ENCODE measurements at places on chromosomes 6 and 20.

GRCh38 chr6:29633534-29633905, 537 bp upstream of the GABBR1 start:
- DNase-seq, result no peak

DNA sequence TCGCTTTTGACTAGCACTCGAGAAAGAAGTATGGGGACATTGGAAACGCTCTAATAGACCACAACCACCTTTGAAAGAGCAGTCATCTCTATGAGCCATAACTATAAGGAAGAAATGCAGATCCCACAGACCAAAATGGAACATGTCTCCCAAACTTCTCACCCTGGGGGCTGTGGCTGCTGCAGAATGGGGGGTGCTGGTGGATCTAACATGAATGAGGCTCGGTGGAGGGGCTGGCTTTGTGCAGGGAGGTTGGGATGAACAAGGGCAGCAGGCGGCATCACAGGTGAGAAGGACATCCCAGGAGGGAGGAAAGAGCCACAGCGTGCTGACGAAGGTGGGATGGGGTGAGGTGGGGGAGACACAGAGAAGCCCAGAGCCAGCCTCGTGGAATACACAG, 10.5 kb upstream of the CCR6 start:
- no peak for DNase-seq

- DNase-seq, result peak; percentile 60
Measured at GRCh38 chr6:137313928-137314855, 95.0 kb upstream of the IFNGR1 start.

GRCh38 chr6:137261361-137261760, 42.2 kb upstream of the IFNGR1 start:
- DNase-seq, result no peak

- DNase-seq, result no peak
Measured at GRCh38 chr6:23559587-23560343, 566.2 kb upstream of the NRSN1 start.

- DNase-seq, result no peak
Measured at GRCh38 chr20:25402583-25402982, 4.9 kb upstream of the GINS1 start.

- DNase-seq, result no peak
Measured at GRCh38 chr6:93684339-93684738, 265.0 kb upstream of the EPHA7 start.

- no peak for DNase-seq
Measured at GRCh38 chr6:53029761-53030160, 34.7 kb upstream of the GSTA4 start.

- DNase-seq, result no peak
Measured at GRCh38 chr20:59603781-59604541, at the start of gene PHACTR3. Gene PHACTR3 (plus strand): TSS chr20:59604540. CDS start chr20:59605015, 475 bp downstream.

GRCh38 chr20:11895861-11896387, 21.8 kb upstream of the BTBD3 start:
- no peak for DNase-seq

DNA sequence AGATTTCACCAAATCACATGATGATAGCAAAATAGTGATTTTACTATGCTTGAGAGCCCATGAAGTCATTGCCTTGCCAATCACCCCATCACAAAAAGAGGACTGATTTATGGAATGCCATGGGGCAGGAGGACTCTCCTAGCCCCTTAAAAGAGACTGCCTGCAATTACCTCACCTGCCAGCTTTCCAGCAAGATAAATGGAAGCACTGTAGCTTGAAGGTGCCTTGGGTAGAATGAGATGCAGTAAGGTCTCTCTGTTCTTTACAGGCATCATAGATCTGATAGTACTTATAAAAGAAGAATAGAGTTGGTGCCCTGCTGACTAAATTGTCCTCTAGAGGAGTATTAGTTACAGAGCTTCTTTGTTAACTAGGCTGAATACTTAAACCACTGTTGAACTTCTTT, 242.3 kb downstream of the TMEM242 start:
- no peak for DNase-seq

DNA sequence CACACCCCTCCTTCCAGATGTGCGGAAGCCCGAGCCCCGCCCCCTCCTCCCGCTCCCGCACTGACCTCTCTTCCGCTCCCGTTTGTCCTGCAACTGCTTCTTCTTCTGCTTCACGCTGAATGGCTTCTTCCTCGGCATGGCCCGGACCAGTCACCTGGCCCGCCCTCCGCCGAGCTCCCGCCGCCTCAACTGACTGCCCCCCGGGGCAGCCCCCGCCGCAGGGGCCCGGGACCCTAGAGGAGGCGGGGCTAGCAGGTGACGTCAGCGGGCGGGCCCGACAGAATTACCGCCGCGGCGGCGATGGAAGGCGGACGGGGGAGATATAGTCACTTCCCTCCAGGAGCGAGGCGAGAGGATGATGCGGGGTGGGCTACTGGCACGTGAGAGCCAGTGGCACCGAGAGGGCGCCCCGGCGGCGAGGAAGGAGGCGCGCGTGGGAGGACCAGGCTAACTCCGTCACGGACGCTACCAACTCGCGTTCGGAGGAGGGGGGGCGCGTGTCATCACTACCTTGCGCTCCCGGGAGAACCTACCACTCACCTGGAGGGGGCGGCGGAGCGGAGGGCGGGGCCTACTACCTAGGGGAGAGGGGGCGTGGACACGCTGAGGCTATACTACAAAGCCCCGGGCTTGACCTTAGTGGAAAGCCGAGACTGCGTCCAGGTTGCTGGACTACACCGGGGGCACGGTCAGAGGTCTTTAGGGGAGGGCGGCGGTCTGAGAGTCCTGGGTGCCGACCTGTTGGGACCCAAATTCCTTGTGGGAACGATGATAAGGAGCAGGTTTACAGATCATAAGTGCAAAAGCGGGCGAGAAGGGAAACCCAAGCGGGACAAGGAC, at the start of gene GNL1:
TSS of gene GNL1 (minus strand) at position 424 of the 840 bp plus-strand sequence. CDS start at position 138, 286 bp downstream.
- peak; percentile 99 for DNase-seq

DNA sequence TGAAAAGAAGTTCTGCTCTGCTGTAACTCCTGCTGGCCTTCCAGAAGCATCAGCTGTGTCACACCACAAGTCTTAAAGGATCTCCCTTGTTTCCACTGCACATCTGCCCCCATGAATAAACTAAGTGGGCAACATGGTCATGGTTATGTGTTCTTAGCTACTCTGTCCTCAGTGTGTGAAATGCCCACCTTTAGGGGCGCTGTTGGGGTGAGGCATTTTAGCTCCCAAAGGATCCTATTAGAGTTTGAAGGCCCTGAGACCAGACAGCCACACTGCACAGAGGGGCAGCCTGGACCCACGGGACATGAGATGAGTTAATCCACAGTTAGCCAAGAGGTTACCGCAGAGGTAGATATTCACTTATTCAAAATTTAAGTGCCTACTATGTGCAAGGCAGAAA, 294.3 kb upstream of the QKI start:
- no peak for DNase-seq

- no peak for DNase-seq
Measured at GRCh38 chr6:71031912-71032311, 75.1 kb upstream of the B3GAT2 start.

GRCh38 chr6:35893246-35893645, 27.7 kb downstream of the SRPK1 start:
- DNase-seq, result no peak

DNA sequence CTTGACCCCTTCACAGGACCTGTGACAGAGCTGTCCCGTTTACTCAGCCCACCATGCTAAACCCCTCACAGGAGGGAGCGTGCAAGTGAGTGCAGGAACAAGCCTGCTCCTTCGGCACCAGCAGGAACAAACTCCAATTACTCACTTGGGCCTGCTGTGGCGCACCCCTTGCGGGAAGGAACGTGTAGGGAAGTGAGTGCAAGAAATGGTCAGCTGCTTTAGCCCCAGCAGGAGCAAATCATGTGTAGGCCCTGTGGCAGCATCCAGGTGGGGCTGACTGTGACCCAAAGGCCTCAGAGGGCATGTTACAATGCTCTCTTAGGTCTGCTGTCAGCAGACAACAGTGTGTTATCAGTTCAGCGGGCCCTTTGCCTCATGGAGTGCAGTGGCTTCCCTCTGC, 574.4 kb downstream of the PRKN start:
- no peak for DNase-seq

- no peak for DNase-seq
Measured at GRCh38 chr6:118509009-118509617, 39.0 kb upstream of the PLN start.

DNA sequence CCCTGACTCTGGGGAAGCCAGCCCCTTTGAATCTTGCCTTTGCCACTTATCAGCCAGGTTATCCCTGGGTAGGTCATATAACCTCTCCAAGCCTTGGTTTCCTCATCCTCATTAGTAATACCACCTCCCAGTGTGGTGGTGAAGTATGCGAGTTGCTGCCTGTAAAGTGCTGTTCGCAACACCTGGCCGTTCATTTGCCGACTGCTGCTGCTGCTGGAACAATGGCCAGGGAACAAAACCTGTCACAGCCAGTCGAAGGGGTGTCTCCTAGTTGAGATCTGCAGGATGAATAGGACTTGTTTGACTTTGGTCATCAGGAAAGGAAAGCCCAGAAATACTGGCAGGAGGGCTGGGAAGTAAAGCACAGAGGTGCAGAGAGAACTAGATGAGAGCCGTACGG, 6.1 kb downstream of the MANBAL start:
- no peak for DNase-seq

- no peak for DNase-seq
Measured at GRCh38 chr20:37759761-37760209, 66.0 kb downstream of the CTNNBL1 start.

- no peak for DNase-seq
Measured at GRCh38 chr6:168968228-168968627, 285.4 kb downstream of the THBS2 start.

- DNase-seq, result no peak
Measured at GRCh38 chr6:130862370-130862769, 35.2 kb downstream of the SMLR1 start.

DNA sequence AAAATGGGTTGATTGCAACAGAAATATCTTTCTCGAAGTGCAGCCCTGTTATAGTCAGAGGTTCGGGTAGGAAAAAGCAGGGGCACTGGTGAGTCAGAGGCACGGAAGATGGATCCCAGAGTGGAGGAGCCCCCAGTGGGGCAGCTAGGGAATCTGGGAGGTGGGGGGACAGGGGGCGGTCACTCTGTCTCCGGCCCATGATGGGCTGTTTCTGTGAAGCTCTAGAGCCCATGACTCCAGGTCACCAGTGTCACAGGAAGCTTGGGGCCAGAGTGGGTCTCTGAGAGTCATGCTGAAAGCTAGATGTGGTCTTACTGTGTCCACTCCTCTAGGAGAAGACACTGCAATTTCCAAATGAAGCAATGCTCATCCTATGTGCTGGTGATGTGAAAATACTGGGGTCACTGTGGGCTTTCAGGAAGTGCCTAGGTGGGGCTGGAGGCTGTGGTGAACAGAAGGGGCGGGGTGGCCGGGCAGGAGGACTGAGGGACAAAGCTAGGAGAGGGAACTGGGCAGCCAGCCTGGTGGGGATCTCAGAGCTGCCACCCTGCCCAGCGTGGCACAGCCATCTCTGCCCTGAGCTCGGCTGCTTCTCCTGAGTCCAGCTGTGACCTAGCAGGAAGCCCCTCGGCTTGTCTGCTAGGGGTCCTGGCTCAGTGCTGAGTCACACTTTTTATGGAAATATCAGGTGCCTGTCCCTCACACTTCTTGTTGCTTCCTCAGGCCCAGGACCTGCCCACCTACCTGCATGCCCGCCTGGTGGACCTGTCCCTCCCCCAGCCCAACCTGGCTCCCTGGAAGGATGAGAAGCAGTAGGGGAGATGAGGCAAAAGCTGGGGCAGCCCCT, 54.2 kb downstream of the IRF4 start:
- no peak for DNase-seq

DNA sequence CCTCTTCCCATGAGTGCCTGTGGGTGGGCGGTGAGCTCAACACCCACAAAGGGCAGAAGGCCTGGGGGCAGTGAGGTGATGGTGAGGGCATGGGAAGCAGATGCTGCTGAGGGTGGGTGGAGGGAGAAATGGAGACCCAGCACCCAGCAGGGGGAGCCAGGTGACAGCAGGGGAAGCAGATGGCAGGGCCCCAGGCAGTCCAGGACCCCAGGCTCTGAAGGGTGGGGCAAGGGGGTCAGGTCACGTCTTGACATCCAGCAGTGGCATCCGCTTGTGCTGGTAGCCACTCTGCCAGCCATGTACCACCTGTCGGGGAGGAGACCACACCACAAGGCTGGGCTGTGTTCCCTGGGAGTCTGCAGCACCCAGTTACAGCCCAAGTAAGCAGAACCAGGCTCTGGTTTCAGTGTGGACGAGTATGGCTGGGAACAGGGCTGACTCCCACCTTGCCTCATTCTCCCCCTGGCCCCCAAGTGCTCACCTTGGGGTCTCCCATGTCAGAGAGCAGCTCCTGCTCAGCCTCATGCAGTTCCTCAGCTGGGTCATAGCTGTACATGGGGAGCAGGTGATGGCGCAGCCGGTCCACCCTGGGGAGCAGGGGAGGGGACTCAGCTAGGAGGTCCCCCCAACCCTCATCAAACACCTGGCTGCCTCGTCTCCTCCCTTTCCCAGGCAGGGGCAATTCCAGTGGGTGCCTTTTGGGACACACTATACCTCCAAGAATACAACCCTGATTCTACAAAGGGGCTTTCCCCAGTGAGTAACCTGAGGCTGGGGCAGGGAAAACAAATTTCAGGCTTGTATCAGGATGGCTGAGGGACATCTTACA, 2.0 kb downstream of the SMIM29 start:
- peak; percentile 47 for DNase-seq

DNA sequence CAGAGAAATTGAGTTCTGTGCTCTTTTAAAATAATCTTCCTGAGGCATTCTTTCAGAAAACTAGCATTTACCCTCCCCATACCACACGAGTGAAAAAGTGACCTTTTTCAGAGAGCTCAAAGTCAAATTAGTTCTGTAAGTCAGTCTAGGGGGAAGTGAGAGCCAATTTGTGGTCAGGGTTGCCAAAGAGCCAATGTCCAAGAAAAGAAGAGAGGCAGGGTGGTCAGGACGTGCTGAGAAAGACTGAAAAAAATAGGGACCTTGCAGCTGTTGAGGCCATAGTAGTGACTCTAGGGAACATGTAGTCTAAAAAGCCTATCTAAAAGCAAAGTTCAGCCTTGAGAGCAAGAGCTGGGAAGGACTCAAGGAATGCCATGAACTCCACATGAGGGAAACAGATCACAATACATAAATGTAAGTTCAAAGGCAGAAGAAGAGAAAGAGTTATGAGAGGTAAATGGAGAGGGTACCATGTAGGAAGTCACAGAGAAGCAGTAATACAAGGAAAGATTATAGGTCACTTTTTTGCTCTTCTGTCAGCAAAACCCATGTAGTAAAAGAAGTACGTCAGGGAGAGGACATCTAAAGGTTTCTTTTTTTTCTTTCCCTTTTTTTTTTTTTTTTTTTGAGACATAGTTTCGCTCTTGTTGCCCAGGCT, 565.1 kb upstream of the FLRT3 start:
- no peak for DNase-seq

- no peak for DNase-seq
Measured at GRCh38 chr6:63307581-63308246, 12.1 kb downstream of the LGSN start.

GRCh38 chr6:155084431-155085123, 89.5 kb downstream of the TIAM2 start:
- no peak for DNase-seq

DNA sequence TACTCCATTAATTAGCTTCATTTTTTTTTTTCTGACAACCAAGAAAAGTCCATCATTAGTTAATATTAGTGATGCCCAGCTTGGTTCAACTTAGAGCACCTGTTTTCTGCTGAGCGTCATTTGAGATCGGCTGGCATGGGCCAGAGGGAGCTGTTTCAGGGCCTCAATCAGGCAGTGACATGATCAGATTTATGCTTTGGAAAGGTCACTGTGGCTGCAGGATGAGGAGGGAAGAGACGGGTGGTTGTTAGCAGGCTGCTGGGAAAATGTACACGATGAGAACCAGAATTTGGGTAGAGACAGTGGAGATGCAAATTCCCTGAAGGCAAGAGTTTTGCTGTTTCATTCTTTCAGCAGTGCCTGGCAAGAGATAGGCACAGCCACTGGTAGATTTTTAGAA, 4.4 kb upstream of the STX16 start:
- no peak for DNase-seq

Measured in activated naive CD4-positive, alpha-beta T cell (primary cell).